ENCODE measurements at places on chromosomes 1 and 21. TPM values are rescaled to one million over a fixed set of nuclear protein-coding genes. Genes with fewer than 3 reads are reported as not detected.
A peak's percentile ranks its signal among the peaks of the same experiment; 100 is the strongest.

GRCh38 chr1:235430991-235431390 lies 63.8 kb downstream of the TBCE start:
- DNase-seq: no peak

GRCh38 chr1:223405507-223405906 lies 12.3 kb downstream of the CCDC185 start:
- DNase-seq: no peak

GRCh38 chr1:39690794-39691382 lies 345 bp downstream of the HPCAL4 start:
- DNase-seq: no peak

DNA sequence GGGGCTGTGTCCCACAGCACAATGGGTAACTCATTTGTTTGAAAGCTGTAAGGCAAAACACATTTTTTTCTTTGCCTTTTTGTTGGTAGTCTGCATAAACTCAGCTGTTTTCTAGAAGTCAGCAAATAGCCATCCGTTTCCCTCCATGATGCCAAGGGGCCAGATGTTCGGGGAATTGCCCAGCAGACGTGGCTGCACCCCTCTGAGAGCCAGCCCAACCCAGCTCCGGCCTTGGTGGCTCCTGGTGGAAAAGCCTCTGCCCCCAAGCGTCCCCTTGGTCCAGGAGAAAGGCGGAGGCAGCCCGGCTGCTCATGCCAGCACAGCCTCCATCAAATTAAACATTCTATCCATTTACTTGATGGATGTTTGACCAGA lies 58.4 kb upstream of the ADARB1 start:
- no peak for DNase-seq

Gene PDZK1
- 0.58 TPM for total RNA-seq

Gene SPRR2F
- not detected for total RNA-seq

Gene HCN3
- total RNA-seq: 8.0 TPM

DNA sequence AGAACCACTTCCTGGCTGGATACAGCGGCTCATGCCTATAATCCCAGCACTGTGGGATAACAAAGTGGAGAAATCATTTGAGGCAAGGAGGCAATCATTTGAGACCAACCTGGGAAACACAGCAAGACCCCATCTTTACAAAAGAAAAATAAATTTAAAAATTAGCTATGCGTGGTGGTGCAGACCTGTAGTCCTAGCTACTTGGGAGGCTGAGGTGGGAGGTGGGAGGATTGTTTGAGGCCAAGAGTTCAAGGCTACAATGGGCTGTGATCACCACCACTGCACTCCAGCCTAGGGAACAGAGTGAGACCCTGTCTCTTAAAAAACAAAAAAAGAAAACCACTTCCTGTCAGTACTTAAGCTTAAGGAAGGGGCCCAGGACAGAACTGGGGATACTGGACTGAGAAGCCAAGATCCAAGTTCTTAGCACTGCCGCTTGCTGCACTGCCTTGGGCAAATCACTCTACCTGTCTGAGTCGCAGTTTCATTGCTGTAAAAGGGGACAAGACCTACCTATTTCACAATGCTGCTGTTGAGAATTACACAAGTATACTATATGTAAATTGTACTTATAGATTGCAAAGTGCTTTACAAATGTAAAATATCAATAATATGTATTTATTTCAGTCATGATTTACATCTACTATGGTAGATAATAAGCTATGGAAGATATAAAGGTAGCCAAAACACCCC lies 154.9 kb downstream of the RERE start:
- no peak for DNase-seq

DNA sequence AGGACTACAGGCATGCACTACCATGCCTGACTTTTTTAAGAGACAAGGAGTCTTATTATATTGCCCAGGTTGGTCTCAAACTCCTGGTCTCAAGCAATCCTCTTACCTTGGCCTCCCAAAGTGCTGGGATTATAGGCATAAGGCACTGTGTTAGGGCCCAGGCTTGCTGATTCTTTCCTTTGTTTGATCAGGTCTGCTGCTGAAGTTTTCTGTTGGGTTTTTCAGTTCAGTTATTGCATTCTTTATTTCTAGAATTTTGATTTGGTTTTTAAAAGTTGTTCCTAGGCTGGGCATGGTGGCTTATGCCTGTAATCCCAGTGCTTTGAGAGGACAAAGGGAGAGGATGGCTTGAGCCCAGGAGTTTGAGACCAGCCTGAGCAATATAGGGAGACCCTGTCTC lies 47.9 kb downstream of the C4BPA start:
- DNase-seq: no peak

Gene KIF14
- total RNA-seq: 0.22 TPM

Gene PTGFR
- total RNA-seq: 57.2 TPM

- no peak for DNase-seq
Observed at GRCh38 chr1:200415227-200415626, 5.4 kb upstream of the ZNF281 start.

DNA sequence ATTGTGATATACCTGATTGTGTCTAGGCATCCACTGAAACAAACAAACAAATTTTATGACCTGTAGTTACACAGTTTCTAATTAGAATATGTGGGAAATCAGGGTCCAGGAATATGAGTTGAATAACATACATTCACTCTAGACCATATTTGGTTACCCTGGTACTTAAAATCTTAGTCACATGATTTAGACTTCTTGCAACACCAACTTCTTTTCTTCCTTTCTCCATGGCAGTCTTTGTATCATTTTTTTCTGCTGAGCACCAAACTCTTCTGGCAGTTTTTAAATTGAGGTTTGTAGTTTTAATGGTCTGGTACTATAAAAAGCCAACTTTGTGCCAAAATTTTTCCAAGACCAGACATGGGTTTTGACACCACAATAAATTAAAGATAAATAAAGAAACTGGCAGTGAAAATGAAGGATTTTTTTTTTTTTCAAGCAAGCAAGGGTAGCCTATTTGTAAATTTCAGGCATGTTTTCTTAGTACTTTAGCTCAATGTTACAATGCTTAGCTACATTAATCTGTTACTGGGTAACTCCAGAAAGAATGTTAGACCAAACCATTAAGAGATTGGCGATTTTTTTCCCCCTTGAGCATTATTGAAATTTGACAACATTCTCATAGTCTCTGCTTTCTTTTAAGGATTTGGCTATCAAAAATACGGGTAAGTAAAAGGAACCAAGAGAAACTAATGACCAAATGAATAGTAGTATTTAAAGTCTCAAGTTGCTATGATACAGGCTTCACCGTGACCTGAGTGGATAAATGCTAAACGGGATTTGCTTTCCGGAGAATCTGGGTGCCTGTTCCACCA lies 108.5 kb downstream of the NFIA start:
- DNase-seq: no peak

DNA sequence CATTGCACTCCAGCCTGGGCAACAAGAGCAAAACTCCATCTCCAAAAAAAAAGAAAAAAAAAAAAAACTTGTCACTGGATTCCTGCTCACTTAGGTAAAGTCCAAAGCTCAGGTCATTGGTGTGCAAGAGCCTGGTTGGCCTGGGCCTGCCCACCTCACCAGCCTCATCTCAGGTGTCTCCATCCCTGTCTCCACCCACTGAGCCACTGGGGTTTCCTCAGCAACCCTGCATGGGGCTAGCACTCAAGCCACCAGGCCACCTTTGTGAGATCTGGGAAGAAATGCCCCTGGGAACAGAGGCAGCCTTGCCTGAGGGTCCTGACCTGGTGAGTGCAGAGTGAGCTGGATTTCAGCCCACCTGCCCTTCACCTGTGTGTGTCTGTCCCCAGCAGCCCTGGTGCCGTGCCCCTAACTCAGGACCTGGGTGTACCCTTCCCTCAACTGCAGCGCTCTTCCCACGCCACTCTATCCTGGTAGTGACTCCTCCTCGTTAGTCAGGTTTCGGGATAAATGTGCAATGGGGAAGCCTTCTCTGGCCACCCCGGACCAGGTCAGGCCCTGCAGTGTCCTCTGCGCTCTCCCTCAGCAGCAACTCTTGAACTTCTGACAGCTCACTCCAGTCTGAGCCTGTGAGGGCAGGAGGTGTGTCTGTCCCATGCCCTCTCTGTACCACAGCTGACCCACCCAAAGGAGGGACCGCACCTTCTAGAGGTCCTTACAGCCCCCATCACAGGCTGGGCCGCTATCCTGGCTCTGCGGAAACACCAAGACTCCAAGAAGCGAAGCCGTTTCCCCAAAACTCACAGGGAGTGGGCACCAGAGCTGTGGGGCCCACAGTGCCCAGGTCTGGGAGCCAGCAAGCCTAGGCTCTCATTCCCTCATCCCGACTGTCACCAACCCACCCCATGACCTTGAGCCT lies 3.3 kb downstream of the PDZK1IP1 start:
- no peak for DNase-seq

DNA sequence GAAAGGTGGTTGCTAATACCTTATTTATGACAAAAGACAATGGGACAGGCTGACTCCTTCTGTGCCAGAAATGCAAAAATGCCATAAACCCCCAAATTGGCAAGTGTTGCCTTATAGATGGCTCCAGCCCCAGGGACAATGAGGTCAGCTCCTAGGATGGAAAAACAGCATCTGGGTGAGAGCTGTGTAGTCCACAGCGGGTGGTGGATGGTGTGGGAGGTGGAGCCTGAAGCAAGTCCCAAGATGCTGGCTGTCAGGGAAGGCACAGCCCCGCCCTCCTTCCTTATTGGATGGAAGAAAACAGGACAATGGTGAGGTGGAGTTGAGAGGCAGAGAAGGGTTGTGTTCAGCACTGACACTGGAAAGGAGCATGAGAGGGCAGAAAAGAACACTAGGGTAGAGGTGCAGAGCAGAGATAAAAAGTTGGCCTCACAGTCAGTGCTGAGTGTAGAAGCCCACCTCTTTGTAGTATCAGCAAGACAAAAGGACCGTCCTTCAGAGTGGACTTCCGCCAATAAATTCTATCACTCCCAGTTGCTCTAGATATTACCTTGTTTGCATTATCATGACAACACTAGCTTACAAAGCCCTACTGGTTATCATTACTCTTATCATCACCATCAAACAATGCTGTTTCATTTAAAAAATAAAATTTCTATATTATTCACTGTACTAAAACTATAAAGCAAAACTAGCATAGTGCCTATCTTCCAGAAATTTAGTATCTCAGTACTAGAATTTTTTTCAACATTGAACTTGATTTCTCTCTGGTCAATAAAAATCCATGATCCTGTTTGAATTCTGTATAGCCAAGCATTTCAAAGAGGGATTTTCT lies 3.7 kb upstream of the SDE2 start:
- DNase-seq: no peak

Gene WNT9A
- total RNA-seq: 11.4 TPM

- DNase-seq: no peak
Observed at GRCh38 chr21:37039411-37040075, 33.0 kb downstream of the RIPPLY3 start.

Gene ZNF695
- total RNA-seq: 0.18 TPM

DNA sequence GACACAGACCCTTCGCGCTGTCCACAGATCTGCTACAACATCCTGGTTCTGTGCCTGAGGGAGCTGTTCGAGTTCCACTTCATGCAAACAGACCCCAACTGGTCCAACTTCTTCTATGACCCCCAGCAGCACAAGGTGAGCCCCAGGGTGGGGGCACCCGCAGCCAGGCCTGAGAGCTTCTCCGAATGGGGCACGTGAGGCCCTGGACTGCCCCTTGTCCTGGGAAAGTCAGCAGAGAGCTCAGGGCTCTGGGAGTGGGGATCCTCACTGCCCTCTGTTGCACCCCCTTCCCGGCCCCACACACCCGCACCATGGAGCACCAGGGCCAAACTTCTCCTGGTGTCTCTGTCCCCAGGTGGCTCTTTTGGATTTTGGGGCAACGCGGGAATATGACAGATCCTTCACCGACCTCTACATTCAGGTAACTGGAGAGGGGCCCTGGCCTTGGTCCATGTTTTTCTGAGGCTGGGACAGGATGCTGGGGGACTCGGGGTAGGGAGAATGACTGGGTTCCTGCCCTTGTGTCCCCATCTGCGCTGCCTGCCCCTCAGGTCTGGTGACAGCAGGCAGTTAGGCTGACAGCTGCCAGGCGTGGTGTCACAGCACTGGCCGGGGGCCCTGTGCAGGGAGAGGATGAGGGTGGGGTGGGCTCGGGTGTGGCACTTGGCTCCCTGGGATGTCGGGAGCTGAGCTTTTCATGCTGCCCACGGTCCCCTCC lies 44.6 kb downstream of the COQ8A start:
- no peak for DNase-seq

- DNase-seq: no peak
Observed at GRCh38 chr1:88983791-88984559, 8.5 kb downstream of the KYAT3 start.

- peak; percentile 91 for DNase-seq
Observed at GRCh38 chr1:30847358-30847972, 61.1 kb downstream of the SDC3 start.

Gene FAAH
- 34.4 TPM for total RNA-seq

GRCh38 chr1:153795934-153796785 lies 21.0 kb downstream of the SLC27A3 start:
- DNase-seq: no peak

Gene OLIG2
- not detected for total RNA-seq

- no peak for DNase-seq
Observed at GRCh38 chr1:199160521-199161318, 521.9 kb downstream of the PTPRC start.

Gene RAP1GAP
- 14.7 TPM for total RNA-seq

DNA sequence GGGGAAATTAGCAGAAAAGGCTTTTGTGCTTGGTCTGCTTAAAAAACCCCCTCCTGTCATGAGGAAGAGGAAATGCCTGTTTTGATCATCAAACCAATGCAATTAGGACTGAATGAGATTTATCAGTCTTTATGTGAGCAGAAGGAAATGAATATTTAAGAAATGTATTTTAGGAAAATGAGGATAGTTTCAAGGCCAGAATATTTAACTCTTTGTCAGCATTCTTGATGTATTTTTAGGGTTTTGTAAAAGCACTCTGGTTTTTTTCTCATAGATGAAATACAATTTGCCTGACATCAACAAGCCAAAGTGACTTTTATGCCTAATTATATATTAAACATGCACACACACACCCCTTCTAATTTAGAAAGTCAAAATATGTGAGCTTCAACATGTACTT lies 213.8 kb downstream of the GRIK1 start:
- no peak for DNase-seq

GRCh38 chr1:200432586-200432985 lies 22.8 kb upstream of the ZNF281 start:
- no peak for DNase-seq

GRCh38 chr1:167564612-167565270 lies 11.2 kb upstream of the CREG1 start:
- no peak for DNase-seq

DNA sequence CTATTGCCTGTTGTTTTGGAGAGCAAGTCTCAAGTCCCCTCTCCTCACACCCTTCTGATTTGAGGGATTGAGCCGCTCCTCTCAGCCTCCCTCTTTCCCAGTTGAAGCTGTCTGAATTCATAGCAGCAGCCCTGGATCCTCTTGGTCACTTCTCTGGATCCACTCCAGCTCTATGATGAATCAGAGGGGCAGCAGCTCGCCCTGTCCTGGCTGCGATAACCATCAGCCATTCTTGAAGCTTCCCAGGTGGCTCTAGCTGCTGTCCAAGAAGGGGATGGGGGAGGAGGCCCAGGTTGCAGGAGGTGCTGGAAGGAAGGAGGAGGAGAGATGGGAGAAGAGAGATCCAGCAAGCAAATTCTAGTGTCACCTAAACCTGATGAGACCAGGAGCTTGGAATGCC lies 31.3 kb downstream of the WNT4 start:
- no peak for DNase-seq

- no peak for DNase-seq
Observed at GRCh38 chr1:200172311-200172710, 144.8 kb downstream of the NR5A2 start.

Gene PEA15
- total RNA-seq: 324 TPM
